ENCODE measurements at places on chromosomes 7 and 10.

DNA sequence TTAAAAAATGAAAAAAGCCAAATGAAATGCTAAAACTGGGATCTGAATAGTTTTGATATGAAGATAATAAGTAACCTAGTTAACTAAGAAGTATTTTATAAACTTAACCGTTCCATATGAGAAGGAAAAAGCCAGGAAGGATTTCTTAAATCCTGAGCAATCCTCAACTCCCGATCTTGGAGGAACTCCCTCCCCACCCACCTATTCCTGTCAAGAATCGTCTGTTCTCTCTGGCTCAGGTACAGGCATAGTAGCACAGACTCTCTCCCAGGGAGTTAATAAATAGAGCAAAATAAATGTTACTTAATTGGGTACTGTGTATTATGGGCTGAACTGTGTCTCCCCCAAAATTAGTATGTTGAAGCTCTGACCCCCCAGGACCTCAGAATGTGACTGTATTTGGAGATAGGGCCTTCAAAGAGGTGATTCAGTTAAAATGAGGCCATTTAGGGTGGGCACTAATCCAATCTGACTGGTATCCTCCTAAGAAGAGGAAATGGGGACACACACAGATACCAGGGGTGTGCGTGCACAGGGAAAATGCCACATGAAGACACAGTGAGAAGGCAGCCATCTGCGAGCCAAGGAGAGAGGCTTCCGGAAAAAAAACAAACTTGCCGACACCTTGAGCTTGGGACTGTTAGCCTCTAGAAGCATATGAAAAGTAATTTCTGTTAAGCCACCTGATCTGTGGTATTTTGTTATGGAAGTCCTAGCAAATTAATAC is 28.7 kb downstream of the PUS7 start:
- no peak for DNase-seq

DNA sequence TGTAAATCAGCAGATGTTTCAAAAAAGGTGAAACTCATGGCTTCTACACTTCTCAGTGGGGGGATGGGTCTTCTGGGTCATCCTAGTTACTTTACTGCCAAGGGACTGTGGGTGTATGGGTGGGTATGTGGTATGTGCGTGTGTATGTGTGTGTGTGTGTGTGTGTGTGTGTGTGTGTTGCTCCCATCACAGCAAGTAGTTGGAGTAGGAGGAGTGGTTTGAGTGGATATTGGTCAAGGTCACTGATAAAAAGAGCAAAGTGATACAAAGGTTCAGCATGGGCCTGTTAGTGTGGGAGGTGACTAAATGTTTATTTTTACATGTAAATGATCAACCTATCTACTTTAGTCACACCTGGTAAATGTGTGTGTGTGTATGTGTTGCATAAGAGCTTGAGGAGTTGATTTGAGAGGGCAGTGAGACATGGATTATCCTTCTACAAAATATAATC is 11.8 kb upstream of the COBL start:
- no peak for DNase-seq

DNA sequence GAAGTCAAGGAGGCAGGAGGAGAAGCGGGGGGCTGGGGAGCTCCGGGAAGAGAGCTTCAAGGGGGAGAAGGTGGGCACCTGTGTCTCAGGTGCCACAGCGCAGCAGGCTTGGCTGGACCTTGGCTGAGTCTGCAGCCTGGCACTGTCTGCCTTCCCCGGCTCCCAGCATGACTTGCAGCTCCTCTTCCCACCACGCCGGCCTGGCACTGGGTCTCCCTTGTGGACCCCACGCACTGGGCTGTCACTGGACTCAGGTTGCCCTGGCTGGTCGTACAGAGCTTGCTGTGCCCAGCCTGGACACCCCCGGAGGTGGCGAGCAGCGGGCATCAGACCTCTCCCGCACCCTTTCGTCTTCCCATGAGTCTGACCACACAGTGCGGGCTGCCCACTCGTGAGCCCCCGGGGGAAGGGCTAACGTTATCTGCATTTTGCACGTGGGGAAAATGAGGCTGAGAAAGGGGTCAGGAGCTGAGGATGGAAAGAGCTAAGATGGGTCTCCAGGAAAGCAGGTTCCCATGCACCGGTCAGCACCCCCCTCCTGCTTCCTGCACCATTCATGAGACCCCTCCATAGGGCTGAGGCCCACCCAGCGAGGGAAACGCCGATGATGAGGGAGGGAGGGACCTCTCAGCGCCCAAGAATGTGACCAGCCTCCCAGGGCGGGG is 40.3 kb upstream of the PSMG3 start:
- DNase-seq, result no peak

DNA sequence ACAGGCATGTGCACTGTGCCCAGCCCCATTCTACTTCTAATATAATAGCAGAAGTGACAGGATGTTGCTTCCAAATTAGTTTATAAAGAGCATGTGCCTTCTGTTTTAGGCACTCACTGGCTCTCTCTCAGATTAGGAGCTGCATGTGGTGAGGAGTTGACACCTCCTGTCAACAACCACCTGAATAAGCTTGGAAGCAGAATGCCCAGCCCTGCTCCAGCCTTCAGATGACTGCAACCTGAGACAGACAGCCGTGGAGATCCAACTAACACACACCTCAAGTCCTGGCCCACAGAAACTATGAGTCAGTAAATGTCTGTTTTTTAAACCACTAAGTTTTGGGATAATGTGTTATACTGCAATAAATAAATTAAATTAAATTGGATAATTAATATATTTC is 54.5 kb downstream of the PARD3 start:
- DNase-seq, result no peak

DNA sequence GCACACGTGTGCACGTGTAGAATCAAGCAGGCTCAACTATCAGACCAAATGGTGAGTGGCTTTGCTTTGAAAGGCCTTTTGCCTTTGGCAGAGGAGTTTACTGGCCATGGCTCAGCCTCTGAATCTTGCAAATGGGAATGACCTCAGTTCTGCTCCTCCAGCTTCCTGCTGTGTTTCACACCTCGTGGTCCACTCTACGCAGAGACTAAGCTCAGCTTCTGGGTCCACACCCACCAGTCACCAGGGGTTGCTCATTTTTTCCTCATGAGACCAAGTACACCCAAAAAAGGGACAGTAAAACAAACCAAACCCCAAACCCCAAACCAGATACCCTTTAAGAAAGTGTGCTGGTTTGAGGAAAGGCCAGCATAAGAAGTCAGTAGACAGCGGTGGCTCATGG is 236.4 kb downstream of the DNAJB6 start:
- no peak for DNase-seq
